NAMALWA (cell line): ENCODE measurements at places on chromosomes 13 and 19.

DNA sequence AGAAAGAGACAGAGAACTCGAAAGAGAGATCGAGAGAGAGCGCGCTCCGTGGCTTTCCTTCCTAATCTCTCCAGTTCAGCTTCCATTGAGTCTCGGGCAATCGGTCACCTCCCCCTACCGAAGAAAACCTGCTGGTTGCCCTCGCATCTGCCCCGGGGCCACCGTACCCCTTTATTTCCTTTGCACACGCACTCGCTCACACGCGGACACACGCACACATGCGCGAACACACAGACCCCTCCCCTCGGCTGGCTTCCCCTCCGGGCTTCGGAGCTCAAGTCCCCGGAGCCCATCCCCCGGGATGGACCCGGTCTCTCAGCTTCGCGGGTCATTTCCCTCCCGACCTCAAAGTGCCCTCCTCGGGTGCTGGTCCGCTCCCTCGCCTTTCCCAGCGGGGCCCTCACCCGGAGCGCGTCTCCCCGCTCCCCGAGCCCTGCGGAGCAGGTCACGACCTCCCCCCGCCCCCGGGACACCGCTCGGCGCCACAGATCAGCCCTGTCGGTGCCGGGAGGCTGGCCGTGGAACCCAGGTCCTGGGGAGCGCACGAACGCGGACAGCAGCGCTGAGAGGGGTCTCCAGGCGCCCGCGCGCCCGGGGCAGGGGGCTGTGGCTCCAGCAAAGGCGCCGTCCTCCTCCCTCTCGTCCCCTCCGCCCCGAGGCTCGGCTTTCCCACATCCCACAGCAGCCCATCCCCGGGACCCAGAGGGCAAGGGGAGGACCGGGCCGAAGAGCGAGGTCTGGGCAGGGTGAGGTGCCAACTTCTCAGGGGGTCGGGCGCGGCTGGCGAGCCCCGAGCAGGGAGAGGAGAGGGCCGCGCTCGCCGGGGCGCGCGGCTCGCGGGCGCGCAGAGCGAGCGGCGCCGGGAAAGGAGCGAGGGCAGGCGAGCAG, 1.8 kb downstream of the DACH1 start:
- DNase-seq = no peak

- no peak for DNase-seq
Observed at GRCh38 chr13:50839828-50840227, 3.7 kb downstream of the DLEU7 start.

DNA sequence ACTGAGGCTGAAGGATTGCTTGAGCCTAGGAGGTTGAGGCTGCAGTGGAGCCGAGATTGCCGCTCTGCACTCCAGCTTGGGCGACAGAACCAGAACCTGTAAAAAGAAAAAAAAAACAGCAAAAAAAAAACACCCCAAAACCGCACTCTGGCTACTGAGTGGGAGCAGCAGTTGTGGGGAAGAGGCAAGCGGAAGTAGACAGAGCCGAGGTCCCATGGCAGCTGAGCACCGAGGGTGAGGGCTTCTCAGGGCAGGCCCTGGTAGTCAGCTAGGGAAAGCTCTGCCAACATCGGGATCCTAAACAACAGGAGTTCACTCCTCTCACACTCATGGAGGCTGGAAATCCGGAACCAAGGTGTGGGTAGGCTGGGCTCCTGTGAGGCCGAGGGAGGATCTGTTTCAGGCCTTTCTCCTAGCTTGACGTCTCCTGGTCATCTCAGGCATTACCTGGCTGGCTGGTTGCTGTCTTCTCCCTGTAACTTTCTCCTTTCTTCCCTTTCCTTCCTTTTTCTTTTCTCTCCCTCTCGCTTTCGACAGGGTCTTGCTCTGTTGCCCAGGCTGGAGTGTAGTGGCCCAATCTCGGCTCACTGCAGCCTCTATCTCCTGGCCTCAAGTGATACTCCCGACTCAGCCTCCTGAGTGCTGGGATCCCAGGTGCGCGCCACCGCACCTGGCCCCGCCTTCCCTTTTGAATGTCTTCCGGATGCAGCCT, 15.8 kb upstream of the LATS2 start:
- DNase-seq = no peak

- DNase-seq = no peak
Observed at GRCh38 chr19:3636962-3637361, 10.4 kb upstream of the CACTIN start.

GRCh38 chr19:13004273-13004672, 9.0 kb downstream of the NFIX start:
- no peak for DNase-seq

DNA sequence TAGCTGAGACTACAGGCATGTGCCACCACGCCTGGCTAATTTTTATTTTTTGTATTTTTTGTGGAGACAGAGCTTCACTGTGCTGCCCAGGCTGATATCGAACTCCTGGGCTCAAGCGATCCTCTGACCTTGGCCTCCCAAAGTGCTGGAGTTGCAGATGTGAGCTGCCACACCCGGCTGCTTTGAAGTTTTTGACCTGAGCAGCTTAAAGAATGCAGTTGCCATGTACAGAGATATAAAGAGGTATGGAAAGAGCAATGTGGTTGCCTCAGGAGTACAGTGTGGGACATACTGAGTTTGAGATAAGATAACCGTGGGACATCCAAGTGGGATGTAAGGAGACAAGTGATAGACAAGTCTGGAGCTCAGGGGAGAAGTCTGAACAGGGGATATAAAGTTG, 82.7 kb upstream of the LSM14A start:
- DNase-seq = no peak

GRCh38 chr19:41994521-41994971, 516 bp upstream of the ATP1A3 start:
- peak; percentile 22 for DNase-seq

DNA sequence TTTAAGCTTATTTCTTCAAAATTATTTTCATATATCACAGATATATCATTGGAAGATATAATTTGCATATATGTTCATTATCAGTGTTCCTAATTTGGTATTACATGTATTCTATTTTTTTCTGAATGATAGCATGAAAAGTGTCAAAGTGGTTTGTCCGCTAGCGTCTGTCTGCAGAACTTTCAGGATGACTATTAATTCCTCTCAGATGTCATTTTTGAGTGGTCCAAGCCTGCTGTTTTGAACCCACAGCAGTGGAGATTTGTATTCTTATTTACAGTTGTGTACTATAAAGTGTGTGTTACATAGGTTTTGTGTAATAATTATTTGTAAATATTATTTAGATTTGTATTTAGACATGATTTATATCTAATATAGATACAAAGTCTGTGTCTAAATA, 8.5 kb downstream of the UTP14C start:
- DNase-seq = no peak

DNA sequence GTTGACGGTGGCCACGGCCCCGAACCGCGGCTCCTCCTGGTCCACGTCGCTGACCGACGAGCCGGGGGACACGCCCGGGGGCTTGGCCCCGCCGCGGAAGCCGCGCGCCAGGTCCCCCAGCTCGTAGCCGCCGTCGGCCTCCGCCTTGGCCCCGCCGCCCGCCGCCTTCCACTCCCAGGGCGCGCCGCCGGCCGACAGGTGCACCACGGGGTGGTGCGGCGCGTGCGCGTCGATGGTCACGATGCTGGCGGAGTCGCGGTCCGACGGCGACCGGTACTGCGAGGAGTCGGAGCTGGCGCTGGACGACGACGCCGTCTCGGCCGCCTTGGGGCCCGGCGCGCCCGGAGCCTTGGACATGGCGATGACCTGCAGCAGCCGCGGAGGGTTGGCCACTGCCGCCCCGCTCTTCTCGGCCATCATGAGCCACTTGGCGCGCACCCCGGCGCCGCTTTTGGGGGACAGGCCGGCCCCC, 9.0 kb downstream of the PLPPR3 start:
- no peak for DNase-seq

- no peak for DNase-seq
Observed at GRCh38 chr13:90027409-90027808, 1320.1 kb upstream of the MIR17HG start.

DNA sequence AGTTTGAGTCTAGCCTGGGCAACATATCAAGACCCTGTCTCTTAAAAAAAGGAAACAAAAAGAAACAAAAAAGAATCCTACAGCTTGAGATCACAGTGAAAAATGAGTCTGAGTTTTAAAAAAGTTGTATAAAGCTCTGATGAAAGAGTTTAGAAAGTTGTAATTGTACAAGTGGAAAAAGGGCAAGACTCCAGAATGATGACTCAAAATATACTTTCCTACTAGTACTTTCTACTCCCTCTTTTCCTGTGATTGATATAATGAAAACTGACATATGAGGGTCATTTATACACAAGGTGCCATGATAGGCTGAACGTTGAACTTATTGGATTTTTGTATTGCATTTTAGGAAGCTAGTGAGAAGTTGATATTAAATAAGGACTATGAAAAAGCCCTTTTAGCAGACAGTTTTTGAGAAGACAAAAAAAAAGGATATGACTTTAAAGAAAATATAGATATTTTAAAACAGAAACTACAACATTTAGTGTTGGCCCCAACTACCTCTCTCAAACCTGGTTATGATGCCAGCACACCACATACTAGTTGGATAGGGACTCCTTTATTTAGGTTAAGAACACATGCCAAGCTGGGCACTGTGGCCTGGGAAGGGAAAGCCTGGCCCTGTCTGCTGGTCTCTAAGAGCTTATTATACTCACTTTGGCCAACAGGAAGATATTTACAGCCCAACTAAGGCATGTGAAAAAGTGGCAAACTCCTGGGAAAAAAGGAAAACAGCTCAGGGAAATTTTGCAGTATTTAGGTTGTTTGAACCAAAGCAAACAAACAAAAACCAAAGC, 116.6 kb downstream of the KL start:
- DNase-seq = no peak

- peak; percentile 58 for DNase-seq
Observed at GRCh38 chr19:46000491-46001246, 5.4 kb downstream of the CCDC61 start.

- no peak for DNase-seq
Observed at GRCh38 chr13:50015258-50015657, at the start of gene KCNRG. Gene KCNRG (plus strand): TSS chr13:50015444. CDS start chr13:50015494, 50 bp downstream.

DNA sequence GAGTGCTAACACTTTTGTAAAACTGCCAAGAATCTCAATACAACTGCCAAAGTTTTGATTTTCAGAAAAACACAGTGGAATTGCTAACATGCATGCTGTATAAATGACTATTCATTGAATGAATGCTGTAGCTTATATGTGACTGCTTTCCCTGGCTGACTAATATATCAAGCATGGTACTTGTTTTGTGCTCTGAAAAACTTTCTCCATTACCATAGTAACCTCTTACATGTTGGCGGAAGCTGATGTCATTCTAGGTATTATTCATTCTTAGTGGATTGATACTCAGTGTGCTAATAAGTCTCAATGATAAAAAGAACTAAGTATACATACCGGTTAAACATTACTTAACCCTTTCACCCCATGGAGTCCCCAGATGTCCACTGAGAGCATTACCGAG, 166.1 kb upstream of the MYO16 start:
- no peak for DNase-seq

DNA sequence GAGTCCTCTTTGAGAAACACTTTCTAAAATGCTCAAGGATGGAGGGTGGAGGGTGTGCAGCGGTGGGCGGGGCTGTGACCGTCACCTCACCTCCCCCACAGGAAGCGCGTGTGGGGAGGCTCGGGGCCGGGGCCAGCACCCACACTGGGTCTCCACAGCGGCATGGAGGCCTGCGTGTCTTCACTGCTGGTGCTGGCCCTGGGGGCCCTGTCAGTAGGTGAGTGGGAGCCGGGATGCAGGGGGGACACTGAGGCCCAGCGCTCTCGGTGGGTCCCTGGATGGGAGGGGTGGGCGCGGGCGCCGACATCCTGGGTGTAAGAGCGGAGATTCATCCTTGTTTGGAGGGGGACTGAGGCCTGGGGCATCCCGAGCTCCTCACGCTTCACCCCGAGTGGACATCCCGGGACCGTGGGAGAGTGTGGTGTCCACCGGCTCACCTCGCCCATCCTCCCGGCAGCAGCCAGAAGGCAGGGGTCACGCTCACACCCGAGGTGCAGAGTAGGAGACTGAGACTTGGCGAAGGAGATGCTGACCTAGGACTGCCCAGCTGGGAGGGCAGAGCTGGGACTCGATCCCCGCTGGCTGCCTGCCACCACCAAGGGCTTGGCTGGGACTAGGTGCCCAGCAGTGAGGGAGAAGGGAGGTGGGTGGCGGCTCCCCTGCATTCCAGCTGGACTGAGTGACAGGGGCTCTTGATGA, at the start of gene GZMM:
Gene GZMM (plus strand): TSS at position 144 of the 699 bp plus-strand sequence. CDS start 19 bp downstream, at position 163.
- peak; percentile 38 for DNase-seq

DNA sequence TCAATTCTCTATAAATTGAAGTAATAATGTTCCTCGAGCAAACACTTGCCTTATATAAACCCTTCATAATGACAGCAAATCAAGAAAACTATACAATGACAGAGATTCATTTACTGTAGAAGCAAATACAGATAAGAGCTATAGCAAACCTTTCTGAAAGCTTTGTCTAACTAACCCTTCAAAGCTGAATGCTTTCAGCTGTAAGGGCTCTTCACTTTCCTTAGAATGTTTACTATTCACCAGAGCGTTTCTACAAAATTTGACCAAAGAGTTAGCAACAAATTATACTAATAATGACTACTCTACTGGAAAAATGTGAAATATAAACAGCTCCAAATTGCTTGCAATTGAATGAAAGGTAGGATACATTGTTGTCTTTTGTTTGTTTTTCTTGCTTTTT, 218.1 kb downstream of the SLITRK5 start:
- DNase-seq = no peak
